ENCODE measurements at places on chromosomes 5 and 9.

GRCh38 chr5:9686216-9686615 lies 56.1 kb upstream of the TAS2R1 start:
- DNase-seq = no peak

DNA sequence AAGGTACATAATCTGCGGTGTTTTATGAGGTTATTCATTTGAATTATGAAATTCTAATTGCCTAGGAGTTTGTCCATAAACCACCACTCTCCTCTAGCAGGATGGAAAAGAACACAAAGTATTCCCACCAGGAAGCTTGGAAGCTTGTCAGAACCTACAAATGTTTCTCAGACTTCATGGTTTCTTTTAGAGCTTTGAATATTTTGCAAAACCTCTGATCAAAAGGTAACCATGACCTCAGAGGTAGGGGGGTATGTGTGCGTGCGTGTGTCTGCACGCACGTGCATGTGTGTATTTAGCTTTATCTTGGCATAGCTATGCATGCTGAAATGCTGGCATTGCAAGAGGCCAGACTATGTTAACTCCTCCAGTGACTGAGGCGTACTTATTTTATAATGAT lies 847.0 kb downstream of the TLE1 start:
- DNase-seq = no peak

DNA sequence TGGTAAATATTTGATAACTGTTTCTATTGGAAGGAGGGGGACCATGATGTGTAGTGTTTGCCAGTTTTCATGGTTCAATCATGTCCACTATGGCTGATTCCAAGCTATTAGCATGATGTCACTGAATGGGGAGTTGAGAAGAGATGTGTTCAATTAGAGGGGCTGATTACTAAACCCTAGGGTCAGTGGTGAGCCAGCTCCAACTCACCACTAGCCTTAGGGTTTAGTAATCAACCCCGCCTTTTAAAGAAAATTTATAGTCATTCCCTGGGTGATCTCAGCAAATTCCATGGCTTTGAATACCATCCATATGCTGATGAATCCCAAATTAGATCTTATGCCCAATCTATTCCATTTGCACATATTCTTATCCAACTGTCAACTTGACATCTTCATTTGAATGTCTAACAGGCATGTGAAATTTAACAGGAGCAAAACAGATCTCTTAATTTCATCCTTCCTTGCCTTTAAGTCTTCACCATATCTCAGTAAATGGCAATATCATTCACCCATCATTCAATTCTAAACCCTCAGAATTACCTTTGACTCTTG lies 98.8 kb downstream of the GCNT1 start:
- DNase-seq = no peak

DNA sequence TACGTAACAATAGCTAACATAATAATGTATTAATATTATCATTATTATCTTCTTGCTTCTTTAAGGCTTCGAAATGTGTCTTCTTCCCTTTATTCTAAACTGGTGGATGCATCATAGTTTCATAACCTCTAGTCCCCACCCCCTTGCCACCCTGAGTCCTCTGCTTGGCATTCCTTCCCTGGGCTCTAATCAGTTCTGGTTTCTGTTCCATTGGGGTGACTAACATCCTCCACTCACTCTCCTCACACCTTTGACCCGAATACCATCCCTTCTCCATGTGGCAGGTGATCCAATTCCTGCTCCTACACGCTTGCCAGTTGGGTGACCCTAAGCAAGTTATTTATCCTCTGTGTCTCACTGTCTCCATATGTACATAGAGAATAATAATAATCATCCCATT lies 286.1 kb downstream of the TRPM3 start:
- no peak for DNase-seq

DNA sequence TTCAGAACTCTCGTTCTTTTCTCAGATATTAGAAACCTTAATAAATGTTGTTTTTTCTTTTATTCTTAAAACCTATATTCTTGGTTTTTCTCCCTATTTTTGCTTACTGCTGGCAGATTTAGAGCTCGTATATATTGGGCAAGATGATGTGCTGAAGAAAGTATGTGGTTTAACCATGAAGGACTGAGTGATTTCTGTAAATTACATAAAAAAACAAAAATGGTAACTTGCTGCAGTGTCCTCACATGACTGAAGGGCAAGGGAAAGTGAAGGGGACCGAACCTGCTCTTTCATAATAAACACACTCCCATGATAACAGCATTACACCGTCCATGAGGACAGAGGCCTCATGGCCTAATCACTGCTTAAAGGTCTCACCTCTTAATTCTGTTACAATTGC lies 393.8 kb upstream of the ZNF608 start:
- no peak for DNase-seq

GRCh38 chr9:72983056-72983455 lies 30.2 kb upstream of the ALDH1A1 start:
- DNase-seq = no peak

GRCh38 chr9:107742531-107743309 lies 253.2 kb upstream of the KLF4 start:
- DNase-seq = no peak

DNA sequence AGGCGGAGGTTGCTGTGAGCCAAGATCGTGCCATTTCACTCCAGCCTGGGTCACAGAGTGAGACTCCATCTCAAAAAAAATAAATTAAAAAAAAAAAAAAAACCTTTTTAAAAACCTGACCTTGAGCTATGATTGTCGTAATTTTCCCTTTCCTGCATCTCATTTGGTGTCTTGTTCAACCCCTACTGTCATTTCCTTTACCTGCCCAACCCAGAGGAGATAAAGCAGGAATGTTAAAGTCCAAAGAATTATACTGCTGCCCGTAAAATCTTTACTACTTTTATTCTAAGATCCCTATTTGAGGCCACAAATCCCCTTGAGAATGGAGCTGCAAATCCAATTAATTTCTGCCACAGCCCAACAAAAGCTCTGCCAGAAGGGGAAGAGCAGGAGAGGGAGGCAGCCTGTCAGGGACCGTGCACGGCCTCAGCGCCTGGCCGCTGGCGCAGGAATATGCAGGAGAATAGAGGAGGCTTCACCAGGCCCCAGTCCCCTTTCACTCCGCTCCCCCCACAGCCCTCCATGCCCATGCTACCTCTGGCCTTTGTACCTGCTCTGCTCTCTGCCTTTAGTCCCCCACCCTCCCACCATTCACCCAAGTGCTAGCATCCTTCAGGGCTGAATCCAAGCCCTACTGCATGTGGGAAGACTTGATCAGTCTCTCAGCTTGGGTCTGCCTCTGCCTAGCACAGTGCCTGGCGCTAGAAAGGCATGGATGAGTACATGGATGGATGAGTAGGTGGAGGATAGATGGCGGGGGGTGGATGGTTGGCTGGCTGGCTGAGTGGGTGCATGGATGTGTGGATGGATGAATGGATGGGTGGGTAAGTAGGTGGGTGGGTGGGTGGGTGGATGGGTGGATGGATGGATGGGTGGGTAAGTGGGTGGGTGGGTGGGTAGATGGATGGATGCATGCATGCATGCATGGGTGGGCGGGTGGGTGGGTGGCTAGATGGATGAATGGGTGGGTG lies 99.8 kb upstream of the SARDH start:
- DNase-seq = no peak

GRCh38 chr5:126471875-126472537 lies 48.8 kb downstream of the GRAMD2B start:
- DNase-seq = no peak

DNA sequence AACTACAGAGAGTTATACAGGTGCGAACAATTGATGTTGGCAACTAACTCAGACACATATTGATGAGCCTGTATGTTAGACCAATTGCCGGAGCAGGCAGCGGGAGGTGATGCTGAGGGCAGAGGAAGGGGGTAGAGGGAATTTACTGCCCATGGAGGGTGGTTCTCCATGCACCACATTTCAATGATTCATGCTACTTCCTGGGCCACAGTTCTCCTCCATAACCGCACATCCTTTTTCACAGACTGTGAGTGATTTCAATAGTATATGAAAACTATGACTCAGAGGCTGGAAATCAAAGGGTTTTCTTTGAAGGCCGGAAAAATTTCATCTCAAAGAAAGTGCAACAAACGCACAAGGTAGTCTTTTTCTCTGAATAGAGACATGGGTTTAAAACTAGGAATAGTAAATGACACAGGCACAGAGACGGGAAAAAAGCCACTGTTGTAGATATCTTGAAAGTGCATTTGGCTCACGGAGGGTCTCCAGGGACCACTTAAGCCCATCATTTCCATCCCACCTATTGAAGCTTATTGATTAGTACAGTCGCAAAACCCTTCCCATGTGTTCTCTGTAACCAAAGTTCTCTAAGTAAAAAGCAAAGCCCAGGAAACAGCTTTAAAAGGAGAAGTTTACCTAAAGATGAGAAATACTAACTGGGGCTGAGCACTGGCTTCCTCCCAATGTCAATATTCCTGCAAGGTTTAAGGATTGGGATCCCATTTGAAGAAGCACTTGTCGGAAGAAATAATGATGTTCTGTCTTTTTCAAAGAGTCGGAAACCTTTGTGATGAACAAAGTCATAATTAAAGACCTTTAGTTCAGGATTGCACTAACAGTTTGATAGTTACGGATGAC lies 28.0 kb upstream of the ADAM19 start:
- DNase-seq = no peak

GRCh38 chr9:77707383-77708063 lies 59.4 kb upstream of the GNA14 start:
- no peak for DNase-seq

GRCh38 chr5:159059722-159060121 lies 40.0 kb downstream of the EBF1 start:
- no peak for DNase-seq

DNA sequence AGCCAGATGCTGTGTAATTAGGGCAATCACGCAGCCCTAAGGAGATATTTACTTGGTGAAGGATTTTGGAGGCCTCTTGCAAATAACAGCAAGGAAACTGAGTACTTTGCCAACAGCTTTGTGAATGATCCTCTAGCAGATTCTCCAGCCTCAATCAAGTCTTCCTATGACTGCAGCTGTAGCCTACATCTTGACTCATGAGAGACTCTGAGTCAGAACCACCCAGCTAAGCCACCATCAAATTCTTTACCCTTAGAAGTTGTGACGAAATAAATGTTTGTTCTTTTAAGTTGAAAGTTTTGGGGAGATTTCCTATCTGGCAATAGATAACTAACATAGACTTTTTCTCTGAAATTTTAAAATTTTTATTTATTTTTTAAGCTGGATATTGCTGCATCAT lies 237.6 kb upstream of the CCNH start:
- DNase-seq = no peak

GRCh38 chr9:70347046-70347445 lies 67.4 kb downstream of the KLF9 start:
- DNase-seq = no peak

GRCh38 chr5:75152860-75153259 lies 83.8 kb downstream of the ANKRD31 start:
- no peak for DNase-seq

- no peak for DNase-seq
These were observed 16.4 kb upstream of the OMD start for GRCh38 chr9:92440751-92441046.

GRCh38 chr9:136011376-136011702 lies 50.2 kb upstream of the UBAC1 start:
- DNase-seq = no peak

DNA sequence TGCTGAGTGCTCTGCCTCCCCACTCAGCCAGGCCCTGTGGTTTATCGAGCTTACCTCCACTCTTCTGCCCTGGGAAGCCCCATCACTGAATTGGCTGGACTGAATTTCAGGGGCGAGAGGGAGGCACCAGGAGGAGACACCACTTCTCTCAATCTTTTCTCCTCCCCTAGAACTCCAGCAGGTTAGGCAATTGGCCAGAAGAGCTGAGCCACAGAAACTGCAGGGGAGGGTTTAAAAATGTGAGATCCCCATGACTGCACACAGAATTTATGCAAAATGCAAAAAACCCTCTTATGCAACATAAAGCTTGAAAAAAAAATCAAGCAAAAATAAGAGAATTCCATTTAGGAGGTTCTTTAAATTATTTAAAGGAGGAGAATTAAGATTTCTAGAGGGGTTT lies 29.9 kb downstream of the TUT7 start:
- DNase-seq = no peak
